Left renal cortex interstitium (tissue), 4 donors: ENCODE measurements at places on chromosomes 2 and 18. TPM values are rescaled to one million over a fixed set of nuclear protein-coding genes. Genes with fewer than 3 reads are reported as not detected.

Gene RMDN2
- 14.6 TPM for polyA plus RNA-seq

Gene IL18RAP
- polyA plus RNA-seq, result 0.24 TPM

Gene UGT1A8
- polyA plus RNA-seq, result 0.06 TPM

DNA sequence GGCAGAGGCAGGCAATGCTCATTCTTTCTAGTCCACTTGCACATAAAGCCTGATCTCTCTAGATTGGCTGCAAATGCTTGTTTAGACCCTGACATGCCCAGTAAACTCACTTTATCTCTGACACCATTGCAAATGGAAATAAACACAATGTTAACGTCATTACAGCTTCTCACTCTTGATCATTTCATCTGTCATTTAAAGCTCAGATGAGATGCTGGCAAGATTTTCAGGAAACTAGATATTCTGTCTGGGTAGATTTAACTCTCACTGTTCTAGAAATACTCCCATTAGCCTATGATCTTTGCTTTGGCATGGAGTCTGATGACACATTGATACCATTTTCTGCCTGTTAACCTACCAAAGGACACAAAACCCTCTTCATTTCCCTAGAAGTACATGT is 320.7 kb upstream of the HNRNPA3 start:
- no peak for DNase-seq

DNA sequence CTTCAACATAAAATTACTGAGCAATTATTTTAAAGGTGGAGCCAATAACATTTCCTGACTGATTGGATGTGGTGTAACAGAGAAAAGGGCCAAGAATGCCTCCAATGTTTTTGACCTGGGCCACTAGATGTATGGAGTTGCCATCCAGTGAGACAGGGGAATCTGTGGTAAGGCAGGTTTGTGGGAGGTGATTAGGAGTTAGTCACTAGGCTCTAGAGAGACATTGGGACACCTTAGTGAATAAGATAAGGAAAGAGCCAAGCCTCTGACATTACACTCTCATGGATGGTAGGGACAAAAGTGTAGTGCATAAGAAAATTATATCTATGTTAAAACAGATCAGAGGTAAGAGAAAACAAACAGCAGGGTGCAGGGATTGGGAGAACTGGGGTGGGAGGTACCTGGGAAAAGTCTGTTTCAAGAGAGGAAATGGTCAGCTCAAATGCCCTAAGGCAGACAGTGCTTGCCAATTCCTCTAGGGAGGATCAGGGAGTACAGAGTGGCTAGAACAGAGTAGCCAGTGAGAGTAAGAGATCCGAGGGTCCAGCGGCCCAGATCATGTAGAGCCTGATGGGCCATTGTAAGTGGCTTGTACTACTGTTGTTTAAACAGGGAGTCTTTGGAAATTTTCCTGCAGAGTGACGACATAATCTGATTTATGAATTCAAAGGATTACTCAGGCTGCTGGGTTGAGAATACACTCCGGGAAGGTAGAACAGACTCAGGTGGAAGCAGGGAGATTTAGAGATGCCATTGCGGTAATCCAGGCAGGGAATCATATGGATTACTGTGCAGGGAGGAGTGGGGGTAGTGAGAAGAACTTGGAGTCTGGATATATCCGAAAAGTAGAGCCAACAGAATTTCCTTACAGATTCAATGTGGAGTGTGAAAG is 45.7 kb upstream of the CUL3 start:
- no peak for DNase-seq

DNA sequence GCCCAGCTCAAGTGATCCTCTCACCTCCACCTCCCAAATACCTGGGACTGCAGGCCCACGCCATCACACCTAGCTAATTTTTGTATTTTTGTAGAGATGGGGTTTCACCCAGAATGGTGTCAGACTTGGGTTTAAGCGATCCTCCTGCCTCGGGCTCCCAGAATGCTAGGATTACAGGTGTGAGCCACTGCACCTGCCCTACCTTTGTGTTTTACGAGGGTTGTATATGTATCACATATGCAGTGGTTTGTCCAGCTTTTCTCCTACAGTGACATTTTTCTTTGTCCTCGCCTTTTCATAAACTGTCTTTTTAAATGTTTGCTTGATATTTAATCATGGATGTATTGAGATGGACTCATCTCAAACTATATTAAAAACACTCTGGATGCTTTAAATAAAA is 38.5 kb downstream of the AGAP1 start:
- no peak for DNase-seq

GRCh38 chr2:157903626-157904025 is 27.5 kb upstream of the ACVR1 start:
- DNase-seq, result no peak

DNA sequence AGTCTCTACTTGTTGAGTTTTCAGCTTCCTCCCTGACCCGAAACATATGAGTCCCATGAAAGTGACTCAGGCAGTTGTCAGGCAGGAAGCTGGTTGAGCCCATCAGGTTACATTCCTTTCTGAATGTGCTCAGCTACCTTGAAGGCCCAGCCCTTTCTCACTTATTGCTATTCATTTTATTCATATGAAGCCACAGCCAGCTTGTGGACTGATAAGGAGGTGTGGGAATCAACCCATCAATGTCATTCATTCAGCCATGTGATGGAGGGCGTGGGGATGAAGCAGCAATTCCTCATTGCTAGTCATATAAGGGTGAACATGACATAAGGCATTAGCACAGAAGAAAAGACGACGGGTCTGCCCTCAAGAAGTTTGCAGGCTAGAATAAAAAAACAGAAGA is 5.3 kb upstream of the VPS4B start:
- no peak for DNase-seq

GRCh38 chr2:98910349-98911125 is 25.5 kb downstream of the CRACDL start:
- DNase-seq, result no peak

GRCh38 chr2:60414495-60415138 is 138.8 kb downstream of the BCL11A start:
- DNase-seq, result no peak

DNA sequence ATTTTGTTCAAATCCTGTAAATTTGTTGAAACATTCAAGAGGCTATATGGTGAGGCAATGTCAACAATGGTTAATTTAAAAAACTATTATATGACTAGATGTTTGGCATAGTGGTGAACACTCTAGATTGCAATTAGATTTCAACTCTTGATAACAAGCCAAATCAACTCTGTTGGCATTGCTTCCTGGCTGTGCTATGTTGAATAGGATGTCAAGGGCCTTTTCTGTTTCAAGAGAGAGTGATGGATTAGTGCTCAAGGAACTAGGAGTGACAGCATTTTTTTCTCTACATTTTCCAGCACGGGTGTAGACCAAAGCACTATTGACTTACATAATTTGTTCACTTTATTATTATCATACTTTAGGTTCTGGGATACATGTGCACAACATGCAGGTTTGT is 172.4 kb upstream of the KCNH7 start:
- DNase-seq, result no peak

GRCh38 chr2:162017233-162017632 is 56.8 kb downstream of the DPP4 start:
- no peak for DNase-seq

DNA sequence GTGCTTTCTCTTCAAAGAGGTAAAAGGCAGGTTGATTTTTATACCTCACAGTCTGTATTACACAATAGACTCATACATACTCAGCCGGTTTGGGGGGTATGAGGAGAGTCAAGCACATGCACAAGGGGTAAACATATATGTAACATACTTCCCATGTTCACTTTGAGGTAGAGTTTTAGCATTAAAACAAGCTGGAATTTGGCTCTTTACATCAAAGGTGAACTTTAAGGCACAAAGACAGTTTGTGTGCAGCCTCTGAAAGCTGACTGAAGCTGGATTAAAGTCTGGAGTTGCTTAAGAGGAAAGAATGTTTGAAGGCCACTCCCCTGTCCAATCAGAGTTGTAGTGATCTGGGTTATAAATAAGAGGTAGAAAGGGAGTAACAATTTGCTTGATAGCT is 282.0 kb downstream of the DPP10 start:
- no peak for DNase-seq

DNA sequence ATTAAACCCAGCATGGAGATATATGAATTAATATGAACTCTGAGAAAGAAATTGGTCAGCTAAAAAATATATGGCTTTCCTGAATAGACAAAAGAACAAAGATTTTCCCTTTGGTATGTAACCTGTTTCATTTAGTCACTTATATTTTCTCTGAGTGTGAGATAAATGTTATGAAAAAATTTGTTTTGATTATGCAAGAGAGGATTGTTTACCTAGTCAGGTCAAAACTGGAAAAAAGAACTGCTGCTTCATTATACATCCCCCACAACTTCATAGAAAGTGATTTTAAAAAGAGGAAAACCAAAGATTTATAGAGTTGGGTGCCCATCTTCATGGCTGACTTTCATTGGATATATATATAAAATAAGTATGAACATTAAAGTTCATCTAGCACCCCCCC is 242.2 kb upstream of the FN1 start:
- no peak for DNase-seq
